ENCODE measurements at places on chromosomes 4 and X. TPM values are rescaled to one million over a fixed set of nuclear protein-coding genes. Genes with fewer than 3 reads are reported as not detected.

GRCh38 chrX:154334496-154334895 lies 38.9 kb downstream of the TKTL1 start:
- no peak overlapping the region for H3K4me3 ChIP-seq
- H3K27me3 ChIP-seq = no peaks in the 10 kb centered on the region
- no peaks in the 10 kb centered on the region for H3K4me1 ChIP-seq
- H3K36me3 ChIP-seq = no peaks in the 10 kb centered on the region
- H3K27ac ChIP-seq = no peak overlapping the region

DNA sequence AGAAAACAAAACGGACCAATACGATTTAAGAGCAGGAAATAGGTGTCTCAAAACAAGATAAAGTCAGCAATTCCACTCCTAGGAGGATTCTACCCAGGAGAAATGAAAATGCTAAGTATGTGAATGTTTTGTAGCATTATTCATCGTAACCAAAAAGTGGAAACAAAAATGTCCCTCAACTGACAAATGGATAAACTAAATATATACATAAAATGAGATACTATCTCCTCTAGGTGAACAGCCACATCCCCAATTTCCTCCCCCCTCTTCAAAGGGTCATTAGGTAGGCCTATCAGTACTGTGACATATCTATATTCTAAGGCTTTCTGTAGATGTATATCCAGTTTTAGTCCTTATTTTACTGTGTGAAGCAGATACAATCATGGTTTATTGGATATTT lies 18.0 kb downstream of the DDX3X start:
- H3K4me1 ChIP-seq = no peaks in the 10 kb centered on the region
- peak overlapping the region; percentile 68 for H3K27ac ChIP-seq
- no peaks in the 10 kb centered on the region for H3K27me3 ChIP-seq
- no peak overlapping the region for H3K4me3 ChIP-seq
- no peak for DNase-seq

DNA sequence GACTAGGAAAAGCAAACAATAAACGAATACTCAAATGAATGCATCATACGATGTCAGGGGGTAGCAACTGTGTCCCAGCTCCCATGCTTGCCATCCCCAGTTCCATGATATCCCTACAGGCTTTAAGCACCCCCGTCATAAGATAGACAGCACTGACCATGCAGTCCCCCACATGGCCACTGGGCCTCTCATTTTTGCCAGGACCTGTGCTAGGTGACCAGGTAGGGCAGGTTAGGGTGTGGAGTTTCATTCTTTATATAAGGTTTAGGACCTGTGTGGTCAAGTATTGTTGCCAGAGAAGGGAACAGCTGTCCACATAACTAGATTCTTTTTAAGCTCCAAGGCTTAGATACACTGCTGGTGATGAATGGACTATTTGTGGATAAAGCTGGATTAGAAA lies 9.7 kb downstream of the PPEF2 start:
- H3K4me1 ChIP-seq = no peaks in the 10 kb centered on the region
- no peak overlapping the region for H3K27ac ChIP-seq
- no peaks in the 10 kb centered on the region for H3K36me3 ChIP-seq
- H3K27me3 ChIP-seq = no peaks in the 10 kb centered on the region
- no peak for DNase-seq
- H3K4me3 ChIP-seq = no peak overlapping the region

DNA sequence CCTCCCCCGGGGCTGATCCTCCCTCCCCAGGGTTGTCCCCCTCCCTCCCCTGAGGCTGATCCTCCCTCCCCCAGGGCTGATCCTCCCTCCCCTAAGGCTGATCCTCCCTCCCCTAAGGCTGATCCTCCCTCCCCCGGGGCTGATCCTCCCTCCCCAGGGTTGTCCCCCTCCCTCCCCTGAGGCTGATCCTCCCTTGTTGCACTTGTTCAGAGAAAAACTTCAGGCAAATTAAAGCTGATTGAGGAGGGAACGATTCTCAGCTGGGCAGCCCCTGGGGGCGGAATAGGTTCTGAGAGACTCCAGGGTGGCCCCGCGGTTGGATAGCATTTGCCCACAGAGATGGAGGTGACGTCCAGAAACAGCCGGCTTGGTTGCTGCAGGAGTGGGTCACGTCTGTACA lies 110.7 kb upstream of the ADRA2C start:
- no peaks in the 10 kb centered on the region for H3K36me3 ChIP-seq
- H3K27me3 ChIP-seq = no peaks in the 10 kb centered on the region
- no peak for DNase-seq
- no peak overlapping the region for H3K4me3 ChIP-seq
- no peaks in the 10 kb centered on the region for H3K4me1 ChIP-seq

The GLRB gene
- 1.3 TPM for total RNA-seq

DNA sequence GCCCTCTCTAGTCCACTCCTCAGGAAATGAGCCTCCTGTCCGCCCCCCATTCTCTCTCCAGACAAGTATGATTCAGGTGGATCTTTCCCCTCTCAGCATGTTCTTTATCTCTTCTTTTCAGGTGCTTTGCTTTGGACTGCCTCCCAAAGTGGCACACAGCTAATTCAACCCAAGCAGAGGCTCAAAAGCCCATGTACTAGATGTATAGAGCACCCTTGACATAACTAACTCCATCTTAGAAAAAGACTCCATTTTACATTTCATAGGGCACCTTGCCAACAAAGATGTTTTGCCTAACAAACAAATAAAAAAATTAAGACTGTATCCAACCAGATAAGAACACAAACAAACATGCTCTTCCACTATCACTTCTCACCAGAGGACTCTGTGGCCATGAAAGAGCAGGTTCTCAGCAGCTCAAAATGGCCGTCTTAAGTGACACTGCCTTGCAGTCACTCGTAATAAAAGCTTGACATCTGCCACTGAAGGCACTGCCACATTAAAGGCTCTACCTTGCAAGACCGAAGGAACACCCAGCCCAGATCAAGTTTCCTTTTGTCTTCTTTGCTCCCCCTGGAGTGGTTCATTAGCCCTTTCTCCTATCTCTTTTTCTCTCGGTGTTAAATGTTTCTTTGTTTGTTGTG lies 84.9 kb upstream of the TAB3 start:
- H3K36me3 ChIP-seq = no peaks in the 10 kb centered on the region
- no peaks in the 10 kb centered on the region for H3K4me1 ChIP-seq
- no peak for DNase-seq

The NUDT11 gene
- 0.53 TPM for total RNA-seq

GRCh38 chr4:112655270-112655669 lies 18.3 kb downstream of the LARP7 start:
- H3K4me1 ChIP-seq = no peaks in the 10 kb centered on the region
- DNase-seq = no peak
- no peak overlapping the region for H3K27ac ChIP-seq
- no peaks in the 10 kb centered on the region for H3K27me3 ChIP-seq
- H3K36me3 ChIP-seq = peaks cover 28% of the 10 kb centered on the region
- H3K4me3 ChIP-seq = no peak overlapping the region
